ENCODE measurements at places on chromosomes 11 and 22.
A peak's percentile ranks its signal among the peaks of the same experiment; 100 is the strongest.

GRCh38 chr11:8679006-8679405 is 3.5 kb downstream of the TRIM66 start:
- no peak for DNase-seq

GRCh38 chr11:63614136-63614671 is at the start of gene PLAAT3:
Gene PLAAT3 (minus strand): TSS chr11:63614433. CDS start chr11:63614014, 419 bp downstream.
- peak; percentile 41 for DNase-seq

DNA sequence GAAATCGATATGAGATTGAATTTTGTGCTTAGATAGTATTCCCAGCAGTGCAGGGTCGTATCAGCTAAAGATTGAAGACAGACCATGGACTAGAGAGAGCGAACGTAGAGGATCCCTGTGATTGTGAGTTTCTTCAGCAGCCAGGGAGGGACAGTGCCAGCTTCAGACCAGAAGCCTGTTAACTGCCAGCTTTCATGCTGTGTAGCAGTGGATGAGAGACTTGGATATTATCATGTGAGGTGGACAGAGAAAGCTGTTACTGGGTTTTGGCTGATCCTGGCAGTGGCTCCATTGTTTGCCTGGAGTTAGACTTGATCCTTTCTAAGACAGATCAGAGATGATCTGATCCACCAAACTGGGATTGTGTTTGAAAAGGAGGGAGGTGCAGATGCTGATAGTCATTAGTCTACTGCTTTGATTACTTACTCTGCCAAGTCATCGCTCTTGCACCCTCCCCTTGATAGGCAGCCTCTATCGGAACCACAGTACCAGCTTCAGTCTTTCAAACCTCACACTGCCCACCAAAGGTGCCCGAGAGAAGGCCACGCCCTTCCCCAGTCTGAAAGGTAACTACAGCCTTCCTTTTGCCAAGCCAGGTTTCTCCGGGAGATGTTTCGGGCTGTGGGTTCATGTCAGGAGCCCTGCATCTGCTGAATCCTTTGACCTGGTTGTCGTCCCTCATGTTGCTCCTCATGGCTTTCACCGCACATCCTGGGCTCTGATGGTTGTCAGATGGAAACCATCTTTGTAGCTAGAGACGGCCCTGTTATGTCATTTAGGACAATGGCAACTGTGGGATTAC is 16.2 kb downstream of the MADD start:
- DNase-seq = no peak

- DNase-seq = no peak
These were observed 5.0 kb upstream of the MYOD1 start for GRCh38 chr11:17714356-17714854.

- no peak for DNase-seq
These were observed 4.1 kb downstream of the BEST1 start for GRCh38 chr11:61954106-61954850.

DNA sequence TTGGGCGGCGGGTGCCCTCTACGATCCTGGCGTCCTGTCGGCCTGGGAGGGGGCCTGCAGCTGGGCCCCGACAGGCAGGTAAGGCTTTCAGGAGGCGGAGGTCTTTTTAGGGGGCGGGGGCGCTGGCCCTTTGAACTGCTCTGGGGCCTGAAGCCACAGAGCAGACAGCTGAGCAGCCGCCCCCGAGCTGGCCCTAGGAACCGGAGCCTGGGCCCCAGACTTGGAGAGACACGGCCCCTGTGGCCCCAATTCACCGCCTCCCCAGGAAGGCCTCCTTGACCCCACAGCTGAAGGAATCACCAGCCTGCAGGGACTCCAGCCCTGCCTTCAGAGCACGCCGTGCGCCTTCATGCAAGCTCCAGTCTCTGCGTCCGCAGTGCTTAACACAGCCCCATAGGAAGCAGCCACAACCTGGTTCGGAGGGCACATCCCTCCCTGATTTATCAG is 618 bp upstream of the CERK start:
- DNase-seq = no peak

- DNase-seq = no peak
These were observed 1289.6 kb downstream of the TBC1D22A start for GRCh38 chr22:48051796-48052620.

- no peak for DNase-seq
These were observed 84.3 kb downstream of the MSANTD4 start for GRCh38 chr11:105937738-105938137.

DNA sequence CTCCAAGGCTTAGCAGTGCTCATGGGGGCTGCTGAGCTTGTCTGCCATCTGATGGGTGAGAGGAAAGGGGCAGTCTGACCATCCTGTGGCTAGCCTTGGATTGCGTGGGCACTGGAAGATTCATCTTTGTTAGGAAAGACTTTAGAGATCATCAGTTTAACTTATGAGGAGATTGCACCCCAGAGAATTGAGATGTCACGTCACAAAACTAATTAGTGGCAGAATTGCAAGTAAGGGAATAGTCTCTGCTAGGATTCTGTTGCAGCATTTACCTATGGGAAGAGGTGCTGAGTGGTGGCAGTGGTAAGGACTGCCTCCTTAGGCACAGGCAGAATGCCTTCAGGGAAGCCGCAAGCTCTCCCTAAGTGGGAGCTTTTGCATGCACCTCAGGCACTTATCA is 42.8 kb upstream of the HSPA8 start:
- DNase-seq = no peak

- DNase-seq = no peak
These were observed 37.0 kb downstream of the CDPF1 start for GRCh38 chr22:46213052-46213451.

DNA sequence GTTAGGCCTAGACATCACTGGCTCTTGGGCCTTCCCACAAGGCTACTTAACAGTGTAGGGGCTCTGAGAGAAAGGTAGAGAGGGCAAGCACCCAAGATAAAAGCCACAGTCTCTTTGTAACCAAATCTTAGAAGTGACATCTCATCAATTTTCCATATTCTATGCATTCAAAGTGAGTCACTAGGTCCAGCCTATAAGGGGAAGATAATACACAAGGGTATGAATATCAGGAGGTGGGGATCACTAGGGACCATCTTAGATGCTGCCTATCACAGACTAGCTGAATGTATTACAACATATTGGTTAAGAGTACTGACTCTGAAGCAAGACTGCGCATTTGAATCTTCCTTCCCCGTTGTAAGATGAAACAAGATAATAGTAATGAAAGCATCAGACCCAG is 144.1 kb downstream of the RBFOX2 start:
- DNase-seq = no peak

- no peak for DNase-seq
These were observed 34.1 kb upstream of the CD81 start for GRCh38 chr11:2342981-2343380.

GRCh38 chr11:7523416-7524210 is 9.8 kb downstream of the PPFIBP2 start:
- no peak for DNase-seq

DNA sequence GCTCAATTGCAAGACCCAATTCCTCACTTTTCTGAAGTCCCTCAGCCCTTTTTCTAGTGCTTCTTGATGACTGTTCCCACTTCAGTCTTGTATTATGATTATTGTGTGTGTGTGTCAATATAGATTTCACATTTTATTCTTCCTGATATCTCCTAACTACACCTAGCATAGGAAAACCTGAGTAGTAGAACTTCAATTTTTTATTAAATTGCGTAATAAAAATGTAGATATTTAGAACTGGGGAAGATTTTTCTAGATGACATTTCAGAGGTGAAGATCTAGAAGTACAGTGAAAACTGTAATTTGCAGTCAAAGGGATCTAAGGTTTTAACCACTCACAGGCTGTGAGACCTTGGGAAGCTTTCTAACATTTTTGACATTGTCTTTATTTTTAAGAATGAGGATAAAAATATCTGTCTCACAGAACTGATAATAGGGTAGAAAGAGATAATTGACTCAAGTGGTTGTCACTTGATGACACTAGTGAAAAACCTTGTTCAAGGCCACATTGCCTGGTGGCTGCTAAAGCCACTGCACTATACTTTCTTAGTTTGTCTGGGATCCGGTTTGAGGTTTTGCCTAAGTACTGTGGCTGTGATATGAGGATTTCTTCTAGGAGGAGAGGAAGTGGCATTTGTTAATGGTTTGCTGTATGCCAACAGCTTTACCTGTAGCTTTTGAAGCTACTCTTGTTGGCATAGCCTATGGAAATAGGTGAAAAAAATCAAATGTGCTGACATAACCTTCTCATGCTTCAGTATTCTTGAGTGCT is 32.2 kb upstream of the SESN3 start:
- no peak for DNase-seq

GRCh38 chr11:47186076-47186699 is at the start of gene PACSIN3:
Gene PACSIN3 (minus strand): TSS chr11:47186434. CDS start chr11:47182727, 3,707 bp downstream.
- DNase-seq = peak; percentile 52

- no peak for DNase-seq
These were observed 2034.2 kb downstream of the LRRC4C start for GRCh38 chr11:39425226-39425625.

- DNase-seq = peak; percentile 11
These were observed 612 bp downstream of the GTSE1 start for GRCh38 chr22:46297151-46297812.

DNA sequence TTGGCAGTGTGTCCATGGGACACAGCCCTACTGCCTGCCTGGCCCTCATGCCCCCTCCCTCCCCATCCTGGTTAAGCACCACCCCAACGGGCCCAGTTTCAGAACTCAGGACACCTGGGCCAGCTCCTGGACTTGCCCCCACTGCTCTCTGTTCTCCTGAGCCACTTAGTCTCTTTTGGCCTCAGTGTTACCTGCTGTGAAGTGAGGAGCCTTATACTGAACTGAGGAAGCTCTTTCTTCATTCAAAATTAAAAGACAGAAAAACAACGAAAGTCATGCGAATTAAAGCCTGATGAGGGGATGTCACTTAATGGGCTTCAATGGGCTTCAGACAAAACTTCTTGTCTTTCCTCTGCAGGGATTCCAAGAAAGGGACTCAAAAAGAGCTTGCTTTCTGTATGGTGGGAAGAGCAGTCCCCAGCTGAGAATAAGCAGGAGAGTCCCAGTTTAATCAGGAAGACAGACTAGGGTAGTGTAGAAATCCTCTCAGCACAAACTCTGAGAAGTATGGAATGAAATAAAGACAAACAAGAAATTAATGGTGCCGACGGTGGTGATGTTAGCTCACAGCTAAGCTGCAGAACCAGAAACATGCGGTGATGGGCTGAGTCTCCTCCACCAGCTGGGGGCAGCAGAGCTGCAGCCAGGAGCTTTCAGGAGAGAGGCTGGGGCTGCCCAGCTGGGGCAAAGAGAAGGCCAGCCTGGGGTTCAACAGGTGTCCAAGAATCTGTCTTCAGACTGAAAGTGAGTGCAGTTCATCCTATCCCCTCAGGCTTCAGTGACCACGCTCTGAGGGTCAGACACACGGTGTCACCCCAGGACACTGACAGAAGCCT is 101.0 kb downstream of the GGTLC2 start:
- DNase-seq = peak; percentile 3

DNA sequence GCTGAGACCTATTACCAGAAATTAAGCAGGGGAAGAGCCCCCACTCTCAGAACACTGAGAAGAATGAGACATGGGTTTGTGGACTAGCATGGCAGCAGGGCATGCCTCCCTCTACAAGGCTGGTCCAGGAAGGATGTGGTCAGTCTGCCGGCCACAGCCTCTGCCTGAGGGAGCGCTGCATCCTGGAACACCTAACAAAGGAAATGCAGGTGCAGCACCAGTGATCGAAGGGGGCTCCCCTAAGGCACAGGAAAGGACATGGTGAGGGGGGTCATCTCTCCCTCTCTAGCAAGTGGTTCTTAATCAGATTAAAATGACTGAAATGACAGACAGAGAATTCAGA is 40.6 kb upstream of the ARL14EP start:
- no peak for DNase-seq

DNA sequence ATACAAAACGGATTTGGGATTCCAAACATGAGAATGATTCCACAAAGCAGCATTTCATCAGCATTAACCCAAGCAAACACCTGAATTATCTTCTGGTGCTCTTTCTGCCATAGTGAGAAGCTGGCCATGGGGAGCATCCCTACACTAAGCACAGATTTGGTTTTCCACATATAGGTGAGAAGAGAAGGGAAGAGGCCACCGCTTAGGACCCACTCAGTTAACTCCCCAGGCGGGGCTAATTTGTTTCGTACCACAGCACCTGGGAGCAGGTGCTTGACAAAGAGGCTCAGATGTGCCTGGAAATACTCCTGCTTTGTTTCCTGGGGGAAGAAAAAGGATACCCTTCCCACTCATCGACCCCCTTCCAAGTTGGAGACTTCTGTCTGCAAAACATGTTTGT is 64.2 kb downstream of the RAB30 start:
- DNase-seq = no peak

DNA sequence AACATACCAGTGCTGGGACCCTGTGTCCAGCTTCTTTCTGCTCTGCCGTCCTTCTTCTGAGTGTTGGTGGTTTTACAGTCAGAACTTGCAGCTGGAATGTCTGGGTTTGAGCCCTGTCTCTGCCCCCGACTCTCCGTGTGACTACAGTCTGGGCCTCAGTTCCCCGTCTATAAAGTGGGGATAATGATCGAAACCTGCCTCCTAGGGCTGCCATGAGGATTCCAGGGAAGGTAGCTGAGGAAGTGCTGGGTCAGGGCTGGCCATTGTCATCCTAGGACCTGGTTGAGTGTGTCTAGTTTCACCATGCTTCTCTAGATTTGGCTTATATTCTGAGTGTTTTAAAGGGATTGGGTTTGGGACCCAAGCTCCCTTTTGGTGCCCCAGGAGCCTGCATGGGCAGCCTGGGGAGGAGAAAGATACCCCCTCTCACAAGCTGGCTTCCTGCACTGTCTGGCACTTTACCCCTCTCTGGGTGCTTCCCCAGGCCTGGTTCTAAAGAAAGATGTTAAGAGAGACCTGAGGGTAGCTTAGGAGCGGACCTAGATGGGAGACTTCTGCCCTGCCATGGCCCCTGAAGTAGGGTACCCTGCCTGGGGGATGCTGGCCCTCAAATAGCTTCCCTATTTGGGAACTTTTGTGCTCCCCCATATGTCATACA is 49.9 kb downstream of the TSPAN18 start:
- no peak for DNase-seq

GRCh38 chr22:28018461-28018927 is 99.4 kb upstream of the PITPNB start:
- no peak for DNase-seq

DNA sequence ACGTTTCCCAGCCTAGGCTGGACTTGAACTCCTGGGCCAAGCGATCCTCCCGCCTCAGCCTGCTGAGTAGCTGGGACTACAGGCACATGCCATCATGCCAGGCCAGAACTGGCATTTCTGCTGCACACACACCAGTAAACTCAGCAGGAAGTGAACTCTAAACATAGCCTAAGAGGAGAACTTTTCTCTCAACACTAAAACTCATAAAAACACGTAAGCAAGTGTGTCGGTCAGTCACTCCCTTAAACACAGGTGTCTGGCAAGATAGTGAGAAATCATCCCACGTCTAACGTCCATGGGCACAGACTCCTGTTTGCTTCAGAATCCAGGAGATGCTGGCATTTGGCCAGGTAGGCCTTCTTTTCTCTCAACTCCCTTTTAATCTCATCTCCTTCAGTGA is 104.8 kb downstream of the RPL27A start:
- no peak for DNase-seq

GRCh38 chr11:124867700-124868099 is 2.5 kb downstream of the ROBO3 start:
- peak; percentile 42 for DNase-seq

GRCh38 chr11:16909359-16910035 is 104.7 kb downstream of the PLEKHA7 start:
- no peak for DNase-seq

Data from HTR-8/SVneo (cell line).